ENCODE measurements at places on chromosomes 16 and 17.

DNA sequence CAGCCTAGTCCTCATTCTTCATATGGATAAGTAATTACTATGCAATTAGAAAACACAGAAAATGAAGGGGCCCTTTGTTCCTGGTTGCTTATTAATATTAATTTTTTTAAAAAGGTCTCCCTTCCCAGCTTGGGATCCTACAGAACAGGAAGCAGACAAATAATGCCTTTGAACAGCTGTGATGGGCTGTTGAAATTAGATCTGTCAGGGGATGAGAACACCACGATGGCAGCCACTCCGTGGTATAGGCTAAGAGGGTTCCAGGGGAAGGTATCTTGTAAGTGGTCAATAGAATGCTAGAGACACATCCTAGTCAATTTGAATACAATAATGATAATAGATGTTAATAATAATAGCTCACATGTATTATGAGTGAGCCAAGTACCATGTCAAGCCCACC is 83.1 kb downstream of the CCDC182 start:
- no peak overlapping the region for H3K4me3 ChIP-seq
- H3K27ac ChIP-seq: peak overlapping the region; percentile 96
- peaks cover 56% of the 10 kb centered on the region for H3K4me1 ChIP-seq
- no peaks in the 10 kb centered on the region for H3K27me3 ChIP-seq

DNA sequence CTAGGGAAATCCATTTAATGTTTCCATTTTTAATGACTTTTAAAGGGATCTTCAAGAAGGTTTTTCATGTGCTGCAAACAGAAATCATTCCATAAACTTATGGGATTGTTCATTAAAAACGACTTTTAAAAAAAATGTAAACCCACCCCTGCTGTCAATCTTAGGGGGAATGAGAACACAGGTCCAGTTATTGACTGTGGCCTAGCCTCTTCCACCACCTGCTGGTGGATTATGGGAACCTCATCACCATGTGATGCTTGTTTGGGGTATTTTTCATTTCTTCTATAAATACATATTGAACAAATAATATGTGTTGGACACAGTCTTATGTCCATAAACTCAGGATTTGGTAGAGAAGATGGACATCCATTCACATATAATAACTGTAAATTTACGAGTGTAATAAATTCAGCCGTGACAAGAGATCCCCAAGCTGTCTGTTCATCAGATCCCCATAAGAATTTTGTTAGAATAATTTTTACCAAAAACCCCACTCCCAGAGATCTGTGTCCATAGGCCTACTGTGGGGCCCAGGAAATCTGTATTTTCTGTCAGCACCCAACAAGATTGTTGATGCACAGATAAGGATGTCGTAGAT is 42.0 kb upstream of the TMC5 start:
- H3K4me3 ChIP-seq: no peak overlapping the region
- no peaks in the 10 kb centered on the region for H3K4me1 ChIP-seq

DNA sequence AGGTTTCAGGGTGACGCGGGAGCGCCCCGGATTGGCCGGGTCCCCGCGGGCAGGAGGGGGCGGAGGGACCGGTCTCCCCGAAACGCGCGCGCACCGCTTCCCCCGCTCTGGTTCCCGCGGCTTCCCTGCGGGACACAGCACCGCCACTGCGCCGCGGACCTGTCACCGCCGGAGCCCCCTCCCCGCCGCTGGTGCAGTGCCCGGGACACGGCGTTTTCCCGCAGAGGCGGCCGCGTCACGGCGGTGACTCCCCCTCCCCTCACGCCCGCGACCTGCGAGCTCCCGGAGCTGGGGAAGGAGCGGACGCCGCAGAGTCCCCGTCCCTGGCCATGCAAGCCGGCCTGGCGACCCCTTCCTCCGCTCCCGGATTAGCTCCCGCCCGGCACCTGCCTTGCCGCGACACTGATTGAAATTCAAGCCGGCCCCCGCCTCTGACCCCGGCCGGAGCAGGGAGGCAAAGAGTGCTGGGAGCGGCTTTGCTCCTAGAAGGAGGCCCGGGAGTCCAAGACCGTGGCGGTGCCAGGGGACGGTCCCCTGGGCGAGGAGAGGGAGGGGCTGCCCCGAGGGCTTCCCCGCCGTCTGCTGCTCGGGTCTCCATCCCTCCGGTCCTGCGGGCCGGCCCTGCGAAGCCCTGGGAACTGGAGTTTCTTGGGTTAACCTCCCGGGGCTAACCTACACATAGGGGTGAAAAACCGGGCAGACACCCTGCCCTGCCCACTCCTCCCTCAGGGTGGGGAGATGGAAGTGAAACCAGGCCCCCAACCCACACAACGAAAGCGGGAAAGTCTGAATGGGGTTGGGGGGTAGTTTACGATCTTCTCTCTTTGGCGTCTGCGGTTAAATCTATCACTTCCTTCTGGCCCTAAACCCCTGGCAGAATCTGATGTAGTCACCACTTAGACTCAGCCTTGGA is 1.0 kb downstream of the RHBDL3 start:
- no peaks in the 10 kb centered on the region for H3K27me3 ChIP-seq
- no peaks in the 10 kb centered on the region for H3K36me3 ChIP-seq
- H3K4me3 ChIP-seq: peak overlapping the region; percentile 50
- peaks cover 54% of the 10 kb centered on the region for H3K4me1 ChIP-seq
- H3K27ac ChIP-seq: no peak overlapping the region

DNA sequence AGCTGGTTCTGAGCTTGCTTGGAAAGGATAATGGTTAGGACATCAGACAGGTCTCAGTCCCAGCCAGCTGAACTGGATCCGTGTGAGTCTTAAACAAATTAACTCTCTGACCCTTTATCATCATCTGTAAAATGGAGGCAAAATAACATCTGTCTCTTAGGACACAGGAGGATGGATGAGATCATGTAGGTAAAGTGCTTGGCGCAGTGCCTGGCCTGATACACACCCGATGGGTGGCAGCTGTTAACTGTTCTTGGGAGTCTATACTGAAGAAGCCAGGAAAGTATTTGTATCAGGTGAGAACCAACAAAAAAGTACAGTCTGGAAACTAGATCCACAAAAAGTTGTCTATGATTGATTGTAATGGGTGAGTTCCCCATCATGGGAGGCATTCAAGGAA is 188.6 kb downstream of the C16orf78 start:
- no peaks in the 10 kb centered on the region for H3K27me3 ChIP-seq
- H3K36me3 ChIP-seq: no peaks in the 10 kb centered on the region
- no peak overlapping the region for H3K4me3 ChIP-seq

GRCh38 chr16:59212492-59213024 is 478.4 kb upstream of the GOT2 start:
- no peak overlapping the region for H3K27ac ChIP-seq
- H3K27me3 ChIP-seq: no peaks in the 10 kb centered on the region
- no peaks in the 10 kb centered on the region for H3K36me3 ChIP-seq
- peaks cover 5% of the 10 kb centered on the region for H3K4me1 ChIP-seq

DNA sequence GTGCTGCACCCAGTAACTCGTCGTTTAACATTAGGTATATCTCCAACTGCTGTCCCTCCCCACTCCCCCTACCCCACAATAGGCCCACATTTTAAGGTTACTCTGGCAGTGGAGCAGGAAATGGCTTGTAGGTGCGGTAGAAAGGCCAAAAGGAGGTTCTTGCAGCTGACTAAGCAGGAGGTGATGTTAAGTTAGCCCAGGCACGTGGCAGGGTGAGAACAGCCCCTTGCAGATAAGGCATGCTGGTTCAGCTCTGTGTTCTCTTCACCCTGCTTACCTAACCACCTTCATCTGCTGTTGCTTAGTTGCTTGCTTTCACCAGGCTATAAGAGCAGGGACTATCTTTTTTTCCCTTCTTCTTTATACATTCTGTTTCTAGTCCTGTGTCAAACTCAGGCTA is 1082.8 kb upstream of the RBFOX1 start:
- H3K4me3 ChIP-seq: no peak overlapping the region
- no peaks in the 10 kb centered on the region for H3K4me1 ChIP-seq
- no peaks in the 10 kb centered on the region for H3K36me3 ChIP-seq
- no peak overlapping the region for H3K27ac ChIP-seq

- H3K36me3 ChIP-seq: no peaks in the 10 kb centered on the region
- H3K4me1 ChIP-seq: peaks cover 11% of the 10 kb centered on the region
- H3K27ac ChIP-seq: no peak overlapping the region
Observed at GRCh38 chr16:26905336-26905735, 161.4 kb upstream of the C16orf82 start.

DNA sequence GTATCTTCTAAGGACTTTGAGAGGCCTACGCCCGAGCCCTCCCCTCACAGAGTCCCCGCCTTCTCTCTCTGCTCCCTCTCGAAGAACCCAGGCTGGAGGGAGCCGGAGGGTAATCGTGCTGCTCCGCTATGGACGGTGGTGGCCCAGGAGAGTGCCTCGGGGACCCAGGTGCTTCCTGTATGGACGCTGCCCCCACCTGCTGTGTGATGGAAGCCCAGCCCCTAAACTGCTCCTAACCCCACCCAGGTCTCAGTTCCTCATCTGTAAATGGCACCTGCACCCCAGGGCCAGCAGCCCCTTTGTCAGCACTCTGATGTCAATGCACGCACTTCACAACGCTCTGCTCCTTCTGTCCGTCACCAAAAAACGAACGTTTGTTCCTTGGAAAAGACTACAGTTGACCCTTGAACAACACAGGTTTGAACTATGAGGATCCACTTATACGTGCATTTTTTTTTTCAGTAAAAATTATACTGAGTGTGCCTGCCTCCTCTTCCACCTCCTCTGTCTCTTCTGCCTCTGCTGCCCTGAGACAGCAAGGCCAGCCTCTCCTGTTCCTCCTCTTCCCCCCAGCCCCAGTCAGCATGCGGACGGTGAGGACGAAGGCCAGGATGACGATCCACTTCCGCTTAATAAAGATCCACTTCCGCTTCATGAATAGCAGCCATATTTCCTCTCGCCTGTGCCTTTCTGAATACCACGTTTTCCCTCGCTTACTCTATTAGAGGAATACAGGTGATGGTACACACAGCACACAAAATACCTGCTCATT is 118.3 kb downstream of the BANP start:
- H3K36me3 ChIP-seq: peaks cover 91% of the 10 kb centered on the region
- peaks cover 14% of the 10 kb centered on the region for H3K4me1 ChIP-seq
- H3K4me3 ChIP-seq: no peak overlapping the region
- no peaks in the 10 kb centered on the region for H3K27me3 ChIP-seq
- DNase-seq: no peak

- DNase-seq: no peak
- no peaks in the 10 kb centered on the region for H3K27me3 ChIP-seq
- peak overlapping the region; percentile 58 for H3K4me3 ChIP-seq
- peaks cover 44% of the 10 kb centered on the region for H3K4me1 ChIP-seq
- no peak overlapping the region for H3K27ac ChIP-seq
Observed at GRCh38 chr16:8961811-8962390, 1.8 kb downstream of the USP7 start.

- H3K36me3 ChIP-seq: peaks cover 30% of the 10 kb centered on the region
- no peak for DNase-seq
- H3K4me3 ChIP-seq: no peak overlapping the region
- no peak overlapping the region for H3K27ac ChIP-seq
- H3K27me3 ChIP-seq: no peaks in the 10 kb centered on the region
Observed at GRCh38 chr17:4693416-4693815, 10.5 kb downstream of the PELP1 start.

DNA sequence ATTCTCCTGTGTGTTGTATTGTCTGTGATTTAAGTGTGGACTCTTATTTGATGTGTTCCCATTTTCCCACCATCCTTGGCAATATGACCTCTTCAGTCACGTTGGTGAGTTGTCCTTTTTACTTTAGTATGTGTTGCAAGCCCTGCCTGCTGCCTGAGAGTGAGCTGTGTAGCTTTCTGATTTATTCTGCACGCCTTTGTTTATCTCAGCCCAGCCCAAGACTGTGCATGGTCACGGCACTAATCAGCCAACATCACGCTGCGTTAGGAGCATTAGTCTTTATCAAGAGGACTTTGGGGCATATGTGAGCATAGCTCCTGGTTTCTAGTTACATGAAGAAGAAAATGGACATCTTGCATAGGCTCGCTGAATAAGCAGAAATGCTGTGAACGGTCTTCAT is 6.0 kb downstream of the TOM1L1 start:
- H3K27me3 ChIP-seq: no peaks in the 10 kb centered on the region
- DNase-seq: no peak
- H3K4me1 ChIP-seq: peaks cover 6% of the 10 kb centered on the region
- no peak overlapping the region for H3K27ac ChIP-seq
- no peaks in the 10 kb centered on the region for H3K36me3 ChIP-seq

DNA sequence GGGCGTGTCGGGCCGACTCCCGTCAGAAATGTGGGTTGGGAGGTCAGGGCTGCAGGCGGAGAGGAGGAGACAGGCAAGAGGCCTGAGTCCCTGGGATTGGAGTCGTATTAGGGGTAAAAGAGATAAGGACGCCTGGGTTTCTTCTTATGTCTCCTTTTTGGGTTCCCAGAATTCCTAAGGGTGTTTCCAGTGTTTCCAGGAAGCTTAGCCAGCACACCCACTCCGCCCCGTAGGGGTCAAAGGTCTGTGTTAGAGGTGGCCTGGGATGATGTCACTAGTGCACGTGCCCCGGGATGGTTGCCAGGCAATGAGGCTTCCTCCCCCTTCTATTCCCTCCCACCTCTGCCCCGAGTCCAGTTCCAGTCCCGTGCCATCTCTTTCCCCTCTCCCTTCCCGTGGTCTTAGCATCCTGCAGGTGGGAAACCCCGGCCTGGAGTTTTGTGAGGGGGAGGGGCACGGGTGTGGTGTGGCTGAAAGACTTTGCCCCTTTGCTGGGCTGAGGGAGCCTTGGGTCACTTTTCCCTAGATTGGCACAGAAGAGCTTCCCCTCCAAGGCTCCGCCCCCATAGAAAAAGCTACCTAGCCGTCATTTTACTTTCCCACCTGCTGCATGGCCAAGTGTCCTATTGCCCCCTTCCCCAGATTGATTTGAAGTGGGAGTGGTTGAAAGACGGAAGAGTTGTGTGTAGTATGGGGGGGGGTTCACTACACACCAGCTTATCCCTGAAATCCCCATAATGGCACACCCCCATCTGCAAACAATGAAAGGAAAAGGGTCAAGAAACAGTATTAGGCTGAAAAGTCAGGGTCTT is 2.8 kb downstream of the KDM6B start:
- H3K27me3 ChIP-seq: no peaks in the 10 kb centered on the region
- H3K4me3 ChIP-seq: peak overlapping the region; percentile 97
- no peaks in the 10 kb centered on the region for H3K36me3 ChIP-seq
- peak; percentile 97 for DNase-seq
- peaks cover 61% of the 10 kb centered on the region for H3K4me1 ChIP-seq

DNA sequence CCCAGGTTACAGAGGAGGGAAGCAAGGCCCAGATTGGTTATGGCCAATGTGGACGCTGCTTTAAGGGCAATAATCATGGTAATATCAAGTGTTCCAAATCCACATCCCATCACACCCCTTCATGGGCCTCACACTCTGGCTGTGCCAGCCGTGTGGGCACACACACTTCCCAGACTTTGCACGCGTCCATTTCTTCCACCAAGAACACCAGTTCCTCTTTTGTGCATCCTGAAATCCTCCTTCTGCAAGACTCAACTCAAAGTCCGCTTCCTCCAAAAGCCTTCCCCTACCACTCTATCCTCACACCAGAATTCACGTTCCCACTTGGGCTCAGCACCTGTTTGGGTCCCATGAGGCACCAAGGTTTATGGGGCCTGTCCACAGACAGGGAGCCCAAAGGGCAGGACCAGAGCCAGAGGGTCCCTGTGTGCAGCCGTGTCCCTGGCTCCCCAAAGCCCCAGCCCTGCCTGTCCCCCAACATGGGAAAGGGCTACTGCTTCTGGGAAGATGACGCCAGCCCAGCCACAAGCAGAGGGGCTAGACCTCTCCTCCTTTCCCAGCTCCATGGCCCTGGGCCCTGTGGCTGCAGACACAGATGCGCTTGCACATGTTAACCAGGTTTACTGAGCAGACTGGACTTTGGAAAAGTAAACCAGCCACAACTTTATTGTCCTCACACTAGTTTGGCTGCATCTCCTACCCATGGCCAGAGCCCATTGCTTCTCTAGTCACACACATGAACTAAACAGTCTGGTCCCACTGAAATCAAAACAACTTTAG is 20.3 kb downstream of the SPNS3 start:
- H3K4me1 ChIP-seq: no peaks in the 10 kb centered on the region
- no peaks in the 10 kb centered on the region for H3K27me3 ChIP-seq
- H3K36me3 ChIP-seq: peaks cover 2% of the 10 kb centered on the region
- no peak for DNase-seq
- no peak overlapping the region for H3K27ac ChIP-seq
- H3K4me3 ChIP-seq: no peak overlapping the region
